Iris pigment epithelial cell (primary cell): ENCODE measurements at places on chromosomes 4 and X.

GRCh38 chr4:40325406-40326019, 9.6 kb upstream of the CHRNA9 start:
- peak; percentile 81 for DNase-seq

DNA sequence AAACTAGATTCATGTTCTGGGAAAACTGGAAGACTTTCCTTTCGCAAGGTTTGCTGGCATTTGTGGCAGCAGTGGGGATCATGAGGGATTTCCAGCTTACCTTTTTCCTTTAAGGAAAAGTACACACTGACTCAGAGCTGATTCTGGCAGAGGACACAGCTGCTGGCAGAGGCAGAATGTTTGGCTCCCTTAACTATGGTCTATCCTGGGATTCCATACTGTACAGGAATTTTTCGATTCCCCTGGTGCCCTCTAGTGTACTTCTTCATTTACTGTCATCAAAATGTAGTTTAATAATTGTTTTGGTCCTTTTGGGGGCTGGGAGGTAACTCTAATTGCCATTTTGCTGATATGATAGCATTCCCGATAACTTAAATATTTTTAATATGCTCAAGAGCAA, 152.7 kb downstream of the GABRG1 start:
- no peak for DNase-seq

- DNase-seq, result no peak
Observed at GRCh38 chrX:14758029-14758491, 114.8 kb downstream of the FANCB start.

GRCh38 chrX:10496345-10496965, 123.9 kb downstream of the MID1 start:
- DNase-seq, result peak; percentile 91

DNA sequence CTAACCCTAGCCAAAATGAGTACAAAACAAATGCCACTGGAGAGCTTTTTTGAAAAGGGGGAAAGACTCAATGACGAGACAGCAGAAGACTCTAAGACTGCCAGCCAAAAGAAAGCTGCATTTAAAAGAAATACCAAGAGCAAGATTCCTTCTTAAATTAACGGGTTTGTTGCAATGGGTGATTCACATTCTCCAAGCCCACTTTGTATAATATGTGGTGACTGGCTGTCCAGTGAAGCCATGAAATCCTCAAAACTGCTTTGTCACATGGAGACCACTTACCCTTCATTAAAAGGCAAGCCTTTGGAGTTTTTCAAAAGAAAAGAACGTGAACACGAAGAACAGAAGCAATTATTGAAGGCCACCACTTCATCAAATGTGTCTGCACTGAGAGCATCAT, 68.2 kb downstream of the MRPL1 start:
- peak; percentile 33 for DNase-seq

DNA sequence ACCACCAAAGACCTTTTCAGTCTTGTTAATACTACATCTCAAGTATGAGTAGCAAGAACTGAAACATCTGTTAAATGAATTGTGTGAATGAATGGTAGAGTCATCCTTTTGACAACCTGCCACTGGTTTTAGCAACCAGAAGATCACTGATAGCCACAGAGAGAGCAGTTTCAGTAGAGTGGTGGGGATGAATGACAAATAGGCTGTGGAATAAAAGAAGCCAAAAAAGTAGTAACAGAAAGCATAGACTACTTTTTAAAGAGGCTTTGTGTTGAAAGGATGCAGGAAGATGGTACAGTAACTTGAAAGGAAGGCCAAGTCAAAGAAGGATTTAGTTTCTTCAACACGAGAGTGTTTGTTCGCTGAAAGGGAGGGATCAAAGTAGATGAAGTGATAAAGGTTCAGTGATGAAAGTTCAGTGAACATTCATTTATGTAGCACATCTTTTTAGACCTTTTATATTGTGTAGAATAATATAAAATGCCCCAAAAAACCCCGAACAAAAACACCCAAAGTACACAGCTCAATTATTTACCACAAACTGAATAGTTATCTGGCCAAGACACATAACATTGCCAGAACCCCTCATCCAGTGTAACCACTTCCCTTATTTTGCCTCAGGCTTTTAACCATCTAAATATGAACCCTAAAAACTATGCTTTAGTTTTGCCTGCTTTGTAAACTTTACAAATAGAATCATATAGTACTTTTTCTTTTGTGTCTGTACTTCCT, 40.1 kb upstream of the EIF1AX start:
- DNase-seq, result no peak

DNA sequence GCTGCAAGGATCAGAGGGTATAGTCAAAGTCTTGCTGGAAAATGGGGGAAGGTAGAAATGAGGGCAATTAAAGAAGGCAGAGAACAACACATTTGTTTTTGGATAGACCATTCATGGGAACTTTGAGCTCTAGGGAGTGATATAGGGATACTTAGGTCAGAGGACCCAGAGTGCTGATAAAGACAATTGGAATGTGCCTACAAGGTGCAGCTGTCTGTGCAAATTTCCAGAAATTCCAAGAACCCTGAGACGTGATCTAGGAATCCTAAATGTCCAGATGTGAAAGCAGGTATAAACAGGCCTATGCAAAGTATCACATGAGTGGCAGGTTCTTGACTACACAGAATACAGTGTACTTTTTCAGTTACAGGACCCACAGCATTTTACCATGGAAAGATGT, 24.2 kb downstream of the FNIP2 start:
- DNase-seq, result no peak

DNA sequence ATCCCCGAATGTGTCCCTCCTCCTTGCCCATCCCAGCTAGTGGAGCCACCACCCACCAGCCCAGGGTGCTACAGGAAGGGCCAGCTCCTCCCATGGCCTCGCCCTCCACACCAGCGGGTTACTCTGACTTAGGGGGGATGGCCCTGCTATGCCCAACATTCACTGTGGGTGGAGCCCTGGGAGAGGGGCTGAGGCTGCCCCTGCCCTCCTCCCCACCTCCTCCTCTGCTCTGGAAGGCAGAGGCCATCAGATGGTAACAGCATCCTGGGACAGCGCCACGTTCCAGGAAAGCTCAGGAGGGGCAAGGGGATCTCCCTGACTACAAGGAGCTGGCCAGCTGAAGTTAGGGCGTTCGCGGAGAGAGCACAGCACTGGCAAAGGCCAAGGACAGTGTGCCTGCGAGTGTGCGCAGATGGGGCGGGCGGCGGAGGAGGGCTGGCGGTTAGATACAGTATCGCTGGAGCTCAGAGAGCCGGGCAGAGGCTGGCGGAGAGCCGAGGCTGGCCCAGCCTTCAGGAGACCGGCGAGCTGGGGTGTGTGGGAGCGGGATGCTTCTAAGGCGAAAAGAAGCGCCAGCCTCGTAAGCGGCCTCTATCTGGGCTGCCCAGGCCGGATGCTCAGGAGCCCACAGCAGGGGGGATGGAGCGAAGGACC, 1.5 kb downstream of the JAKMIP1 start:
- peak; percentile 15 for DNase-seq

DNA sequence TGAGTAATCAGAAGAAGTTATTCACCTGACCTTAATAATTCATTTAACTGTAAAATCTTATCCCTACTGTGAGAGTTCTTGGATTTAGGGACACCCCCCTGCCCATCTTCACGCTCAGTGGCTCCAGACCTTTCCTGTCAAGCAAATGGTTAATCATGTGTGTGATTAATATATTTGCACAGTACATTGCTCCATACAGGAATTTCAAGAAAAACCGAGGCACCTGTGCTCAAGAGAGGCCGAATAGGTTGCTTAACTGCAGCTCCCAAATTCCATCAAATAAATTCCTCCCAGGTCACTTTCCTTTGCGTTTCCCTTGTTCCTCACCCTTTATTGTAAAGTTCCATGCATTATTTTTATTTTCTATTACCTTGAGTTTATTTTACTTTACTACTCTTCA, 119.5 kb downstream of the STOX2 start:
- no peak for DNase-seq

GRCh38 chr4:140211161-140211560, 57.2 kb upstream of the MAML3 start:
- no peak for DNase-seq

DNA sequence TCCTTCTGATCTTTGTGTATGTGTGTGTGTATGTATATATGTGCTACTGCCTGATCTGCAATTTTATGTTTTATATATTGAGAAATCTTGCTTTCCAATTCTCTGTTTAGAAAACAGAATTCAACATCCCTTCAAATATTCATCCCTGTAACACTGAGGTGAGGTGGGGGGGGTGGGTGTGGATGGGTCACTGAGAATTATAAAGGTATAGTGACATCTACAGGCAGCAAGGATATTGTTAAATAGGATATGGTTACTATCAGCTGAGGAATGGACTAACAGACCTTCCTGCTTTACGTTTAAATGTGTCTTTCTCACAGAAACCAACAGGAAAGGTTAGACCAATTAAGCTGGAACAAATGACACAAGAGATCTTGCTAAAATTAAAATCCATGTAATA, 19.0 kb upstream of the MAGEB2 start:
- peak; percentile 10 for DNase-seq

- DNase-seq, result no peak
Observed at GRCh38 chrX:147848543-147849443, 62.9 kb upstream of the FMR1 start.

GRCh38 chr4:57710053-57710452, 599.9 kb upstream of the IGFBP7 start:
- DNase-seq, result no peak
